CD4-positive, alpha-beta memory T cell (primary cell): ENCODE measurements at places on chromosomes 7 and 10.

- H3K4me1 ChIP-seq, result no peaks in the 10 kb centered on the region
- no peak overlapping the region for H3K27ac ChIP-seq
- DNase-seq, result peak; percentile 20
- H3K27me3 ChIP-seq, result no peaks in the 10 kb centered on the region
- no peak overlapping the region for H3K4me3 ChIP-seq
Observed at GRCh38 chr10:124092250-124092859, 1.0 kb downstream of the CHST15 start.

DNA sequence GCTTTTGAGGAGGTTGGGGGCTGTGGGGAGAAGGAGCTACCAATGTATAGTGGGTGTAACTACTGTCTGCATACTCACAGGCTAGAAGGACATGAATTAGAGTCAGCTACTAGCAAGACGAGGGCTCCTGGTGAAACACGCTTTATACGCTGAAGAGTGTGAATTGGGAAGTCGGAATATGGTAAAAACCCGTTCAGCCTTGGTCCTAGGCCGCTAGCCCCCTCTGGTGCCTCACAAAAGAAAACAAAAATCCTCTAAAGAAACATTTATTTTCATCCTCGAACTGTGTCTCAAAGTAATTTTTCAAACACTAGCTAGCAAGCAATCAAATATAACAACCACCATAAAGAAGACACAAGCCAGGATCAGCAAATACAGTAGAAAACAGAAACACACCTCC lies 338.1 kb upstream of the SEMA3C start:
- no peak overlapping the region for H3K27ac ChIP-seq
- H3K36me3 ChIP-seq, result no peaks in the 10 kb centered on the region
- no peaks in the 10 kb centered on the region for H3K4me1 ChIP-seq

GRCh38 chr7:40721342-40721949 lies 586.6 kb downstream of the SUGCT start:
- H3K27me3 ChIP-seq, result no peaks in the 10 kb centered on the region
- no peak for DNase-seq
- no peaks in the 10 kb centered on the region for H3K4me1 ChIP-seq
- H3K36me3 ChIP-seq, result no peaks in the 10 kb centered on the region

DNA sequence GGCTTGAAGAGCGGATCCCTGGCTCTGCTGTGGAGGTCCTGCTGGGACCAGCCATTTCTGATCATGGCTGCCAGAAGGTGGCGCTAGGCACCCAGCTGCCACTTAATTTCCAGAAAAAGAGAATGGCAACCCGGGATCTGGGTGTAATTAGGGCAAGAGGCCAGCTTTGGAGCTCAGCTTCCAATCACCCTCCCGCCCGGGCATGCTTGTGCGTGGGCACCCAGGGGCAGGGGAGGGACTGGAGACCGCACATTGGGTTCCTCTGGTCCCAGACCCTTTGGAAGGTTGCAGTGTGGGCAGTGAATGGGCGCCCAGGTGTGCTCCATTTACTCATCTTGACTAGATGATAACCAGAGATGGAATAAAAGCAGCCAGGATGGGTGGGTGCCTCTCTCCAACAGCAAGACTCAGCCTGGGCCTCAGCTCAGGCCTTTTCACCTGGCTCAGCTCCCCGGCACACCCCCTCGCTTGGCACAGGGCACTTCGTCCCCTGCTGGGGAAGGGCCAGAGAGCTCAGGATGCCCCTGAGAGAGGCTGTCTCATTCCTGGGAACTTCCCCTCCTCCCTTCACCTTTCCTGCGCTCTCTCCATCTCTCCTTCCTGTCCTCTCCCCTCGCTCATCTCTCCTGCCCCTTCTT lies 14.7 kb downstream of the FAM241B start:
- no peak for DNase-seq
- H3K4me1 ChIP-seq, result no peaks in the 10 kb centered on the region
- no peaks in the 10 kb centered on the region for H3K27me3 ChIP-seq

DNA sequence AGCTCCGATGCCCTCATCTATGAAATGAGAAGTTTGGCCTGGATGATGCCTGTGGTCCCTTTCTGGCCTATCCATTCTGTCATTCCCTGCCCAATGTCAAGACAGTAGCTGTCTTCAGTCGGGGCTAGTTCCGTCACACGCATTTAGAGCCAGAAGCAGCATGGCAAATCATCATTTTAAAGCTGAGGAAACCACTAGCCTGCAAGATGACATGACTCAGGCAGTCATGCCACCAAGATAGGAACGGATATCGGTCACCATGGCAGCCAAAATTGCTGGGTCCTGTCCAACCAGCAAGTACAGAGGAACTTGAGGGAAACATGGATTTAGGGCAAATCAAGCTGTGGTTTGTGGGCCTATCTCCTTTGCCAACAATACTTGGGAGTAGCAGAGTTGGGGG lies 64.5 kb upstream of the MRLN start:
- no peaks in the 10 kb centered on the region for H3K27me3 ChIP-seq
- peaks cover 14% of the 10 kb centered on the region for H3K4me1 ChIP-seq
- no peak overlapping the region for H3K27ac ChIP-seq
- no peak overlapping the region for H3K4me3 ChIP-seq

DNA sequence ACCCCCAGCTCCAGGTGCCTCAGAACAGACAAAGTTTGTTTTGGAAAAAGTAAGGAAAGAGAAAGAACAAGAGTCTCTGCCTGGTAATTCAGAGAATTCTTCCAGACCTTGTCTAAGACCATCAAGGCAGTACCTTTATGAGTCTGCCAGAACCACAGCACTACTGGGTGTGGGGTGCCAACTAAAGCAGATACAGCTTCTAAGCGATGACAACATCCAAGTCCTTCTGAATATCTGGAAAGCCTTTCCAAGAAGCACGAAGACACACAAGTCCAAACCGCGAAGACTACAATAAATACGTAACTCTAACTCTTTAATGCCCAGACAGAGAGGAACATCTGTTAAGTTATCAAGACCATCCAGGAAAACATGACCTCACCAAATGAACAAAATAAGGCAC lies 94.3 kb downstream of the SIRT1 start:
- H3K27me3 ChIP-seq, result no peaks in the 10 kb centered on the region
- DNase-seq, result no peak
- H3K36me3 ChIP-seq, result peaks cover 17% of the 10 kb centered on the region
- H3K4me3 ChIP-seq, result no peak overlapping the region
- H3K27ac ChIP-seq, result no peak overlapping the region

DNA sequence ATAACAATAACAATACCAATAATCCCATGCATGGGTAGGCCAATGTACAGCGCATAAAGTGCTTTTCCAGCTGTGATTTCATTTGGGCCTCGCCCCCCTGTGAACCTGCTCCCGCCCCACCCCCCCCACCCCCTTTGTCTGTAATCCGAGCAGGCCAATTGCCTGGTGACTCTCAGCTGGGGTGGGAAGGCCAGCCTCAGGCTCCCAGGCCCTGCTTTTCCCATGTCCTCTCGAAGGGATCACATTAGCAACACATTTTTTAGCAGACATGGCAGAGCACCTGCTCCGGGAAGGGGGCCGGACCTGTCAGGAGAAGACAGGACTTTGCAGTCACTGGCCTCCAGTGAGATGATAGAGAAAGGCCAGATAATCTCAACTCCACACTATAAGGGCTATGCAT lies 439.3 kb downstream of the RPS24 start:
- no peak for DNase-seq
- H3K4me3 ChIP-seq, result no peak overlapping the region
- no peaks in the 10 kb centered on the region for H3K36me3 ChIP-seq
- H3K27ac ChIP-seq, result no peak overlapping the region

GRCh38 chr7:138776166-138776833 lies 21.5 kb upstream of the TMEM213 start:
- H3K27me3 ChIP-seq, result no peaks in the 10 kb centered on the region
- no peak overlapping the region for H3K27ac ChIP-seq
- no peak overlapping the region for H3K4me3 ChIP-seq
- no peak for DNase-seq

DNA sequence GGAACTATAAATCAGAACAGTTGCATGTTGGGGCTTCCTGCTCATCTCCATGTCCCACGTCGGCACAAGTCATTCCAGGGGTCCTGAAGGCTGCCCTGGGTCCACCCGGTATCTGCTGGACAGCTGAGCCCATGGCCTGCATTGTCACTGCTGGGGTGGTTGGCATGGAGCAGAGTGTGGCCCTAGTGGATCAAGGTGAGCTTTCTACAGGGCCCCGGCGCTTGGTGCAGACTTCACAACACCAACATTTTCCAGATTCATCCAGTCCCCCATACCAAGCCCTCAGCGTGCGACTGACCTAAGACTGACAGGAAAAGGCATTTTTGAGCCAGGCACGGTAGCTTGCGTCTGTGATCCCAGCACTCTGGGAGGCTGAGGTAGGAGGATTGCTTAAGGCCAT lies 175.5 kb upstream of the LYZL2 start:
- no peak overlapping the region for H3K4me3 ChIP-seq
- H3K27ac ChIP-seq, result no peak overlapping the region
- no peaks in the 10 kb centered on the region for H3K27me3 ChIP-seq
- no peaks in the 10 kb centered on the region for H3K4me1 ChIP-seq
- no peak for DNase-seq
- H3K36me3 ChIP-seq, result no peaks in the 10 kb centered on the region

- H3K27me3 ChIP-seq, result no peaks in the 10 kb centered on the region
- no peaks in the 10 kb centered on the region for H3K36me3 ChIP-seq
- H3K27ac ChIP-seq, result no peak overlapping the region
- no peak for DNase-seq
- no peak overlapping the region for H3K4me3 ChIP-seq
- H3K4me1 ChIP-seq, result no peaks in the 10 kb centered on the region
Observed at GRCh38 chr7:46463170-46463569, 542.1 kb upstream of the IGFBP3 start.

- no peak for DNase-seq
- no peaks in the 10 kb centered on the region for H3K36me3 ChIP-seq
- H3K4me3 ChIP-seq, result no peak overlapping the region
- H3K27me3 ChIP-seq, result no peaks in the 10 kb centered on the region
- no peak overlapping the region for H3K27ac ChIP-seq
Observed at GRCh38 chr10:44926751-44927351, 15.7 kb downstream of the TMEM72 start.

GRCh38 chr10:25017661-25018060 lies 1.2 kb downstream of the THNSL1 start:
- DNase-seq, result peak; percentile 4
- H3K4me1 ChIP-seq, result peaks cover 22% of the 10 kb centered on the region
- no peaks in the 10 kb centered on the region for H3K27me3 ChIP-seq
- H3K27ac ChIP-seq, result peak overlapping the region; percentile 85
- no peaks in the 10 kb centered on the region for H3K36me3 ChIP-seq
- peak overlapping the region; percentile 76 for H3K4me3 ChIP-seq

DNA sequence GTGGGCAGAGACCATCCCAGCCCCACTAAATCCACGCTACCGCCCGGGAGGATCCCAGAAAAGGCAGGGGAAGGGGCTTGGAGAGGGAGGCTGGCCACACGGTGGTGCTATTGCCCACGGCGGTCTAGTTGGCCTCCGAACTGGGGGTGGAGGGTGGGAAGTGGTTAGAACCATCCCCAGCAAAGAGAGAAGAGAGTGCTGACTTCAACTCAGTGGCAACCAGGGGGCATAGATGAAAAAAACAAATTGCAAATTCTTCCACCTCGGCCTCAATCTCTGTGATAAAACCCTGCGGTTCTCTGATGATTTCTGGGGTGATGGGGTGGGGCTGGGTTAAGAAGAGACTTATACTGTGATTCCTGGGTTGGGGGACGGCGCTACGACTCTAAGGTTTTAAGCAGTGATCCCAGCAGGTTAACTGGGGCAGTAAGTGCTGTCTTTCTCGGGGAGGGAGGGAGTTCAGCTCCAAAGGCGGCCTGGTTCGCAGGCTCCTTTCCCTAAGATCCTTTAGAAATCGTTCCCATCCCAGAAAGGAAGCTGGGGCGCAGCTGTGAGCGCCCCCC lies 154.5 kb upstream of the LYZL2 start:
- peak overlapping the region; percentile 53 for H3K4me3 ChIP-seq
- H3K36me3 ChIP-seq, result no peaks in the 10 kb centered on the region
- H3K27me3 ChIP-seq, result no peaks in the 10 kb centered on the region
- peak; percentile 82 for DNase-seq

DNA sequence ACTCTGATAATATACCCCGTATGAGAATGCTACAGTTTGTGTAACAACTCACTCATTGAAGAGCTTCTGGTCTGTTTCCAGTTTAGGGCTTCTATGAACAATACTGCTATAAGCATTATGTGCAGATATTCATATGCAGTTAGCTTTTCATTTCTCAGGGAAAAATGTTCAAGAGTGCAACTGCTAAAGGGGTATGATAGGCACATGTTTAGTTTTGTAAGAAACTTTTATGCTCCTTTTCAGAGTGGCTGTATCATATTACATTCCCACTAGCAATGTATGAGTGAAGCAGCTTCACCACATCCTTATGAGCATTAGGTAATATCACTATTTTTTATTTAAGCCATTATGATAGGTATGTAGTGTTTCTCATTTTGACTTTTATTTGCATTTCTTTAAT lies 182.6 kb upstream of the CXCL12 start:
- no peaks in the 10 kb centered on the region for H3K27me3 ChIP-seq
- no peaks in the 10 kb centered on the region for H3K36me3 ChIP-seq
- no peak for DNase-seq
- no peak overlapping the region for H3K27ac ChIP-seq

DNA sequence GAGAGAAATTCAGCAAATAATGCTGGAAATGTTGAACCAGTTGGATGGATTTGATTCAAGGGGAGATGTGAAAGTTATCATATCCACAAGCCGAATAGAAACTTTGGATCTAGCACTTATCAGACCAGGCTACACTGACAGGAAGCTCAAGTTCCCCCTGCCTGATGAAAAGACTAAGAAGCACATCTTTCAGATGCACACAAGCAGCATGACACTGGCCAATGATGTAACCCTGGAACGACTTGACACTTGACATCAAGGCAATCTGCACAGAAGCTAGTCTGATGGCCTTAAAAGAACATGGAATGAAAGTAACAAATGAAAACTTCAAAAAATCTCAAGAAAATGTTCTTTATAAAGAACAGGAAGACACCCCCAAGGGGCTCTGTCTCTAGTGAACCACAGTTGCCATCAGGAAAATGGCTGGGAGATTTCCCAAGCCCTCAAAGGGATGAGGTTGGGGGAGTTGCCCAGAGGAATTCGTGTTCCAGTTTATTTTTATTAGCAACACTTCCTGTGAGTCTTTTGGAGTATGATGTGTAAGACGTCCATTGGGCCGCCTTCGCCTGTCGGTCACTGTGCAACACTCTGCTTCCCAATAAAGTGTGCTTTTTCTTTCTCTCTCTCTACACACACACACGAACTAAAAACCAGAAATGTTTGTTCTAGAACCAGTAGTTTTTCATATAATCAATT lies 200.0 kb downstream of the HIBADH start:
- H3K4me1 ChIP-seq, result no peaks in the 10 kb centered on the region
- no peak for DNase-seq
- H3K4me3 ChIP-seq, result no peak overlapping the region
- H3K27ac ChIP-seq, result no peak overlapping the region

- no peak overlapping the region for H3K4me3 ChIP-seq
- no peak for DNase-seq
- no peak overlapping the region for H3K27ac ChIP-seq
- H3K36me3 ChIP-seq, result no peaks in the 10 kb centered on the region
Observed at GRCh38 chr7:108492742-108493141, 33.2 kb downstream of the PNPLA8 start.

- no peak overlapping the region for H3K4me3 ChIP-seq
- no peak for DNase-seq
- H3K27ac ChIP-seq, result no peak overlapping the region
Observed at GRCh38 chr7:84720456-84721097, 466.3 kb downstream of the SEMA3D start.

- no peak for DNase-seq
- H3K4me1 ChIP-seq, result no peaks in the 10 kb centered on the region
- H3K36me3 ChIP-seq, result no peaks in the 10 kb centered on the region
Observed at GRCh38 chr7:33339074-33339790, 209.9 kb downstream of the BBS9 start.
